ENCODE measurements at places on chromosomes 16 and 17.

GRCh38 chr16:2009164-2009711 is 383 bp downstream of the ZNF598 start:
- no peak for DNase-seq

DNA sequence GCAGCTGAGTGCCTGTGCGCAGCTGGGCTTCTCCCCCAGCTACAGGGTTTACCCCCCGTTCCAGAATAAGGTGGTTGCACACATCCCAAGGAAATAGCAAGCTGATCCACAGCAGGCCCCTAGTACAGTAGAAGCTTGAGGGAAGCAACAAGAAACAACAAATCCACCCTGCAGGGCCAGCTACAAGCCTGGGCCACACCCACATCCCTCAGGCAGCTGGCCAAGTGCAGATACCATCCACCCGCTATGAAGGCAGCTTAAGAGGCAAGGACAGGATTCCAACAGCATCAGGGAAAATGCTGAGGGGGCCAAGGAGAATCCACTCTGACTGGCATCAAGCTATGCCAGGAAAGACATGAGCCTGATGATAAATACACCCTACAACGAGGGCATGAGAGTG is 66.9 kb upstream of the RCVRN start:
- DNase-seq: peak; percentile 45

- no peak for DNase-seq
Observed at GRCh38 chr17:80468242-80468641, 8.2 kb downstream of the NPTX1 start.

- no peak for DNase-seq
Observed at GRCh38 chr17:18951941-18952842, at the start of gene SLC5A10. TSS of gene SLC5A10 (plus strand) at chr17:18952165. CDS start at chr17:18952206, 41 bp downstream.

- DNase-seq: no peak
Observed at GRCh38 chr16:9040800-9041412, 50.5 kb upstream of the HAPSTR1 start.

All from HFF-Myc (cell line).